ENCODE measurements at places on chromosomes 16 and 17.

DNA sequence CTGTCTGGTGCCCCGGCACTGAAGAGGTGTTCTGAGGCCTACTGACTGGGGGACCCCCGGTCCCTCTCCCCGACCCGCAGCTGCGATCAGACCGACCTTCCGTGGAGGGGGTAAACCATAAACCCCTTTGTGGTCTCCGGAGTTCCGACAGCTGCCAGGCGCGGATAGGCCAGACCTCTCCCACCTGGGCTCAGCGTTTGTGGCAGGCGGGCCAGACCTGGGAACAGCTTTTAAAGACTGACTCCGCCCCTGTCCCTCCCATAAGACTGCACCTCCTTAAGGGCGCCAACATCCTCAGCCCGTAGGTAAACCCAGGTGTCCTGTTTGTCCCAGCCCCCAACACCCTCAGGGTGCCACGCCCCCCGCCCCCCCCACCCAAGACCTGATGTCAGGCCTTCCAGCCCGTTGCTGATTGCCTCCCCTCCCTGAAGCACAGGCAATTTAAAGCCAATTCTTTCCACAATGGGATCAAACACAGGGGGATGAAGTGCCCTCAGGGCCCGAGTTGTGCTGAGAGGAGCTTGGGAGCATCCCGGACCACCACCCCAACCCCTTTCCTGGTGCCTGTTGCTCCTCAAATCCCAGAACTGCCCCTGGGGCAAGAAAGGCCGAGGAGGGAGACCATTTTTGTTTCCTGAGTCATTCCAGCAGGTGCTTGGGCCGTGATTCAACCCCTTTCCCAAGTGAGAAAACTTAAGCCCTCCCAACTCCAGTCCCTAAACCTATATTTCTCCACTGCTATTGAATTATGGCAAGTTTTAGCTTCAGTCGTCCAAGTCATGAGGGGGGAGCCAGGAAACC lies at the start of gene SOX15:
Gene SOX15 (minus strand): TSS at position 204 of the 801 bp plus-strand sequence. CDS start 418 bp downstream, outside the sequence.
- no peak for DNase-seq

- DNase-seq, result no peak
These were observed 11.5 kb downstream of the ZNF319 start for GRCh38 chr16:57988929-57989328.

GRCh38 chr17:77596491-77597417 lies 361.7 kb upstream of the TNRC6C start:
- no peak for DNase-seq

DNA sequence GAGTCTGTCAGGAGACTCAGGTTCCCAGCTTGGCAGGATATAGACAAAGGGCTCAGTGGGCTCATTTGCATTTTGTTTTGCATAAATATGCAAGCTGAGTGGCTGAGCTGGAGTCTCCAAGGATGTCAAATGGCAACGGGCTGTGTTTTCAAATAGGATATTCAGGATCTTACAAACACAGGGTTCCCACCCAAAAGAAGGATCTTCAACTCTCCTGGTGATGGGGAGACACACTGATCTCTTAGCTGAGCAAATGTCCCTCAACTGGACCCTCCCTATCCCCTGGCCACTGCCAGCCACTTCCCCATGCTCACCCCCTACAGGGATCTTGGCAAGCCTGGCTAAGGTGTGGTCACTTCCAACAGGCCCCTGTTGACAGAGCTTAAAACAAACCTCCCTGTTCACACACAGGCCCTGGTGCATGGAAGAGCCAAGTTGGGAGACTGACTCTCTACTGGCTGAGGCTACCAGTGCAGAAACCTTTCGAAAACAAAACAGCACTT lies 61.6 kb downstream of the SOX9 start:
- DNase-seq, result no peak

DNA sequence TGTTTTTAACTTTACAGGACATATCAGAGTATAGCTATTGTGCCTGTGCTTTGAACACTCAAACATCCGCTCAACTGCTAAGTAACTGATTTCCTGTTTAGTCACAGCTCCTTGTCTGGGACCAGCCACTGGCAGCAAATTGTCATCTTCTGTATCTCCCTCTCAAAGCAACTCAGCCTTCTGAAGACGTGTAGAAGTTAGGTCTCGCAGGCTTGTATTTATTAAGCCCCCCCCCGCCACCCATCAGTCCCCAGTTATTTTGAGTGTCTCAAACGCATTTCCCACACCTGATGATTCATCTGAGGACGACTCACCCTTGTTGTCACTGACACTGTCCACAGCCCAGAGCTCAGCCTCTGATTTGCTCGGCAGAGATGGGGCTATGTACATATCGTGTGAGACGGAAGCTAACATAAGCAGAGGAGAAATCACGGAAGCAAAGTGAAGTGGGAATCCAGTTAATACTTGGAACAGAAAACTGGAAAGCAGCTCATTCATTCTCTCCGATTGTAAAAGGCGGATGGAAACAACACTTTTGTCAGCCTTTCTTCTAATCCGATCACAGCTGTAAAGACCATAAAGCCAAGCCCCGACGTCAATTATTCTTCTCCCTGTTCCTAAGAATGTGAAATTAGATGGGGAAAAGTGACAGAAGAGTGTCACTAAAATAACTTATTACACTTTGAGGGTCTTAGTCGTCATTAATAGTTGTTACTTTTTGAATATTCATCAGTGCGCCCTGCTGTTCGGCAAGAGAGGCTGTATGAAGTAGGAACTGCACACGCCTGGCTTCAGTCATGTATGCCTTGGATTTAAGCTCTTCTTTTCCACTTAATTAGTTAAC lies 64.2 kb downstream of the PITPNC1 start:
- DNase-seq, result no peak

DNA sequence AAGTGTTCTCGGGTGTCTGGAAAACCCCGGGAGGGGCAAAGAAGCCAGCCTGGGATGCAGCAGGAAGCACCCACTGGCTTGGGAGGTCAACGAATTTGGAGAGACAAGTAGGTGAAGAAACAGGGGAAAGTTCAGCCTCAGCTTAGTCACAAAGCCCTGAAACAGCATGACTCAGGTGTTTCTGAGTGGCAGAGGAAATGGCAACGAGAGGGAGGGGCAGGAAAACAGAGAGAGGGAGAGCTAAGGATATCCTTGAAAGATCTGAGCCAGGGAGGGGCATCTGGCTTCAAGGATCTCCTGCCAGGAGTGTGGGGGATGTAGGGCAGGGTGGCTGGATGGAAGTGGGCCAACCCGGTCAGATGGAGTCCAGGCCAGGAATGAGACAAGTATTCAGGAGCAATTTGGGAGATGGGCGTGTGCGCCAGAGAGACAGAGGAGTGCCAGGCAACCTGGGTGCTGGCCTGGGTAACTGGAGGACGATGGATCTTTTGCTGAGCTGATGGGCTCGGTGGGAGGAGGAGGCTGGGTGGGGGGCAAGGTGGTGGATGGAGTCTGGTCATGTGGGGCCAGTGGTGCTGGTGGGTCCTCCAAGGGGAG lies 27.2 kb downstream of the ABCC3 start:
- no peak for DNase-seq

GRCh38 chr16:54407596-54407995 lies 121.0 kb upstream of the IRX3 start:
- DNase-seq, result no peak

- DNase-seq, result no peak
These were observed 41.5 kb downstream of the AIPL1 start for GRCh38 chr17:6393351-6393952.

DNA sequence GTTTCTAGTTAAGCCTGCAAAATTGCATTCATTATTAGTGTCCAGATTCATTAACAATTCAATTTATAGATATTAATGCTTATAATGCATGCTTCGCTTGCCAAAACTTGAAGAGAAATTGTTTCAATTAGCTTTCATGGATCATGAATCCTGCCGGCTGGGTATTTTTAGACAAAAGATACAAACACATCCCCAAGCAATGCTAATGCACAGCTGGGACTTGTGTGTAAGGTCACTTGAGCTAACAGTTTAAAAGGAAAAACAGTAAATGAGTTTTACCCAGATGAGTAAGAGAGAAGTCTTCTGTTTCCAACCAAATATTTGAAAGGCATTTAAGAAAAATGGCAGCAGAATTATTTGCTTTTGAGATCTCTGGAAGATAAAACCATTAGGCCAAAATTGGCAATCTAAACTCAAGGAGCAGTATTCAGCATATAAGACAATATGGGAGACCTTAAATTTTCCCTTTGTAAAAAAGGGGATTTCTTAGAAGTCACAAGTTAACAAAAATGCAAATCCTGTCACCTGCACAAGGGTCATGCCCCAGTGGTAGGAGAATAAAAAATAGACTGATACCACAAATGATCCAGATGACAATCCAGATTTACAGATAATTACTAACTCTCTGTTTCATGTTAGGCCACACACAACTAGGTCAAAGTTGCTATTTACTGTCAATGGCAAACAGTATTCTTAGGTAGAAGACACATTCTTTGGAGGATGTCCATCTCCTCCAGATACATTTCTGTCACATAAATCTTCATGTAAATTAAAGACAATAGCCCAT lies 418.4 kb upstream of the PMFBP1 start:
- no peak for DNase-seq

DNA sequence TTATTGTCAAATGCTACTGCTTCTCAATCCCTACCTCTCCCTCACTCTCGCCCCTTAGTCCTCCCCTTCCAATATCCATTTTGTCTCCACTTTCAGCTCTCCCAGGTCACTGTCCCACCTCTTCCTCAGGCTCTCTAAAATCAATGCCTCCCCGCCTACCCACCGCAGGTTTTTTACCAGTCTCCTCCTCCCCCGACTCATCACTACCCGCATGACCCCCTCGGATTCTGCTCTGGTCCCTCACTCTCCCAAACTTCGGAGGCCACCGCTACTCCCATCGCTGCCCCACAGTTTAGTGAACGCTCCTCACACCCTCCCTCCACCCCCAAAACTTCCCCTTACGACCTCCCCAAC lies 513 bp downstream of the CRLF3 start:
- DNase-seq, result no peak

GRCh38 chr17:19723964-19724363 lies 7.6 kb upstream of the SLC47A2 start:
- DNase-seq, result no peak

DNA sequence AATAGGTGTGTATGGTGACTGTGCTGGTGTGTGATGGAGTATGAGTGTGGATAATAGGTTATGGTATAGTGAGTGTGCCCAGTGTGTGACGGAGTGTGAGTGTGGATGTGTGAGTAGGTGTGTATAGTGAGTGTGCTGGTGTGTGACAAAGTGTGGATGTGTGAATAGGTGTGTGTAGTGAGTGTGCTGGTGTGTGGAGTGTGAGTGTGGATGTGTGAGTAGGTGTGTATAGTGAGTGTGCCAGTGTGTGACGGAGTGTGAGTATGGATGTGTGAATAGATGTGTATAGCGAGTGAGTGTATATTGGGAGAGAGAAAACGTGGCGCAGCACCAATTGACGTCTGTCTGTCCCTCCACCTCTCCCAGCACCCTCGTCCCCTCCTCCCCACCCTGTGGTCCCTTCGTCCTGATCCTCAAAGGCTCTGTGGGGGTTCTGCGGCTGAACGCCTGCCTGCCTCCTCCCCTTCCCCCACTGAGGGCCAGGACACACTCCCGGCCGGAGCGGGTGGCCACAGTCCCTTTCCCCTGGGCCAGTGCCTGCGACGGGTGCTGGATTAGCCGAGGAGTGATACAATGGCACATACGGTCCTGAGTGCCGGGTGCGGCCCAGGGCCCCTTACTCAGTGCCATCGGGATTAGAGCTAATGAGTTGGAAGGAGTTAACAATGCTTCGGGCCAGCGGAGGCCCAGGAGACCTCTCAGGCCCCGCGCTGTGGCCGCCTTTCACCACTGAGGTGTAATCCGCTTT lies 160.0 kb downstream of the MRM1 start:
- DNase-seq, result no peak

DNA sequence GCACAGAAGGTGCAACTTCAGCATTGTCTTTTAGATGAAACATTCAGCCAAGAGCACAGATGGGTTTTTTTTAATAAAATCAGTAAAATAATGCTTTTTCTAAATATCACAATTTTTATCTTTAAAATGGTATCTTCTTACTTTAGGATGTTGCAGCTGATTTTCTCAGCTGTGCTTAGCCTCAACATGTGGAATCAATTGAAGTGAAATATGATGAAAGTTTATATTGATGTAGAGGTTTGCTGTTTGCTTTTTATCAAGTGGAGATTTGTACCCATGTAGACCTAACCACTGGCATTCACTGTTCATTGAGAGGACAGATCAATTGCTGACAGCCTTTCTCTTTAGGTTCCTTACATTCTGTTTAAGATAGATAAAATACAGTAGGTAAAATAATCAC lies 107.8 kb downstream of the CYB561 start:
- no peak for DNase-seq

DNA sequence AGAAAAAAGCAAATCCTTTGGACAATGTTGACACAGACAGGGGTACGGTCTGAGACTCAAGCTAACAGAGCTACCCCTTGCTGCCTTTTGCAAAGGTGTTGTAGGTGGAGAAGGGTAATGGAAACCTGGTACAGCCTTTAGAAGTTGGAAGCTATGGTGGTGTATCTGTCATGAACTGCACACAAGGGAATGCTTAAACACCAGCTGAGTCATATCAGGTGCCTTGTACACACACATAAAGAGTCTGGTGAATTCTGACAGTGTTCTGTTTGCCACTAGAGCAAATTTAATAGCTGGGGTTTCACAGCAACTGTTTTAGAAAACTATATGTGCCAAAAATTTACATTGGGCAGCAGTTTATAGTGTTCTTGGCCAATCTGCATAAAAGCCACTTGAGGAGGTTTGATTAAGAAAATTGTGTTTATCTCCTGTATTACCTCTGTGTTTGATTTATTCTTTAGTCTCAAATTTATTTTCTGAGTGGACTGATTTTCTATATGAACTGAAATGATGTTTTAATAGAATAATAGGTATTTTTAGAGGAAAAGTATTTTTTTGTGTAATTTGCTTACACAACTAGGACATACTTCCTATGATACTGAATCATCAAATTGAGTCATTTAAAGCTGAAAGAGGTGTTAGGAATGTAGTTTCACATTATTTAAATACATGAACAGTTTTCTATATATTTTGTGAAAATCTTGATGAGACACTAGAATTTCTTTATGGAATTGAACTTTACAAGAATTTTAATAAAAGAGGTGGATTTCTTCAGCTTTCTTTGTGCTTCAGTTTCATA lies 136.9 kb downstream of the MAP2K6 start:
- DNase-seq, result no peak

DNA sequence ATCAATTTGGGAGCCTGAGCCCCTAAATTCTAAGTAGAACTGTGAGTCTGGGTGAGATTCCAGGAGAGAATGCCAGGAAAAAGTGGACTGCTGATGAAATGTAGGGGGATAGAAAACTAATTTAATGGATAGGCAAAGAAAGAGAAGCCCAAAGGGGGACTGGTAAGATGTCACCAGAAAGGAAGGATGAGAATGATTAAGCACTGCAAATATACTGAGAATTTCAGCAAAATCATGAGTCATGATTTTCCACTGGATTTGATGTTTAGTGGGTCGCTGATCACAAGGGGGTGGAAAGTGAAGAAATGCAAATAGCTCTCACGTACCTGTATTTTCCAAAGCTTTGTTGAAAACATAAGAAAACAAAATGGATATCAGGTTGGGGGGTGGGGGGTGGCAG lies 201.8 kb downstream of the SLC39A11 start:
- no peak for DNase-seq

Data from NCI-H2081 treated with DMSO at 0.1 percent for 48 hours (cell line).